ENCODE measurements at places on chromosomes 1 and 21. TPM values are rescaled to one million over a fixed set of nuclear protein-coding genes. Genes with fewer than 3 reads are reported as not detected.

GRCh38 chr21:41867313-41867712, 11.8 kb downstream of the PRDM15 start:
- DNase-seq: no peak
- no peaks in the 10 kb centered on the region for H3K4me1 ChIP-seq
- H3K4me3 ChIP-seq: no peak overlapping the region
- no peak overlapping the region for H3K27ac ChIP-seq
- no peaks in the 10 kb centered on the region for H3K36me3 ChIP-seq

DNA sequence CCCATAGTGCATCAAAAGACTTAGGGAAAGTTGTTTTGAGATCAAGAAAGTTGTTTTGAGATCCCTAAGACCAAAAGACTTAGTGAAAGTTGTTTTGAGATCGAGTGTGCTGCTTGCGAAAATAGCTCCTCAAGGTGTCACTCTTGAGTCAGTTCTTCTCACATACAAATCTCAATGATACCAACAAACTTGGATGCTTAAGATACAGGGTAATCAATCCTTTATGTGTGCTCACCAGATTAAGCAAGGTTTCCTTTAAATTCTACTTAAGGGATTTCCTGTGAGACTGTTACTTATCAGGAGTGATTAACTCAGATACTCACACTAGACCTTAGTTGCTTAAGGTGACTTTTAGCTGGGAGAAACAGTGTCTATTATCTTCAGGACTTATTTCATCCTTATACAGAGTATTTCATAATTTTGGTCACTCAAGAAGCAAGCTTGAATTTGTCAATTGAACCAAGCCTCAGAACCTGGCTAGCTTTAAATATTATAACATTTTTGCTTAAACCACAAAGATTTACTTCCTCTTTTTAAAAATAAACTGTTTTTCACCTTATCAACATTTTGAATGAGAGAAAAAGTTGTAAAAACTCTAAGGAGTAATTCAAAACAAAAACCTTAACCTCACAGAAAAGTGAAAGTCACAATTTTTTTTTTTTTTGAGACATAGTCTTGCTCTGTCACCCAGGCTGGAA, 8.0 kb upstream of the RLF start:
- H3K4me1 ChIP-seq: no peaks in the 10 kb centered on the region
- no peaks in the 10 kb centered on the region for H3K36me3 ChIP-seq
- H3K4me3 ChIP-seq: no peak overlapping the region
- no peaks in the 10 kb centered on the region for H3K27me3 ChIP-seq
- no peak overlapping the region for H3K27ac ChIP-seq
- no peak for DNase-seq

DNA sequence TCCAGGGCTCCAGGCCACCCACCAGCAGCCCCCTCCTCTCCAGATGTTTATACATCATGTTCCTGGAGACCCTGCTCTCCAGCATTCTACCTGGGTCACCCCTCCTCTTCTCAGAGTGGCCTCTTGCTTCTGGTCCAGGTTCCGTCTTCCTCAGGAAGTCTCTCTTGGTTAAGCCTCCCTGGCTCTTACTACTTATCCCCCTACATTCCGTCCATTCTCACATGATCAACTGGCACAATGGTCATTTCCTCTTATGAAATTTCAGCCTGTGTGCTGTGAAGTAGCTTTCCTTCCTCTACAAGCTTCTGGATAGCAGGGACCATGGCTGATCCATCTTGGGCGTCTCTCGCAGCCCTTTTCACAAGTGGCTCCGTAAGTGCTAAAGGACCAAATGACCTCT, 33.9 kb upstream of the ATP2B4 start:
- H3K4me3 ChIP-seq: no peak overlapping the region
- no peaks in the 10 kb centered on the region for H3K27me3 ChIP-seq
- no peak for DNase-seq
- H3K4me1 ChIP-seq: no peaks in the 10 kb centered on the region

Gene GUCA2A
- total RNA-seq: not detected

Measured in right lobe of liver (tissue), 6 donors.